T-cell (primary cell): ENCODE measurements at places on chromosomes 12 and 14. TPM values are rescaled to one million over a fixed set of nuclear protein-coding genes. Genes with fewer than 3 reads are reported as not detected.

DNA sequence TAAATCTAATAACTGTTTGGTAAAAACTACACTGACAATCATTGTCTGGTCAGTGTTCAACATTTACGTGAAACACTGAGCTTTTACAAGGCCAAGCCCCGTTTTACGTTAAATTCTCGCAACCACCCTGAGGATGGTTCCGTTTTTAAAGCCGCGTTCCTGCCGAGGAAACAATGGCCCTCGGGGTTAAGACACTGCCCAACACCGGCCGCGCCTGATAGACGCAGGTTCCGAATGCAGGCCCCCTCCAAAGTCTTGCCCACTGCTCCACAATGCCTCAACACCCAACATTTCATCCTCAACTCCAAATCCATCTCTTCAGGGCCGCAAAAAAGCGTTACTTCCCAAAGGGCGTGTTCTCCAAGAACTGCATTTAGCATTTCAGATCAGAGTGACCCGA lies 953 bp upstream of the SNRPF start:
- H3K27me3 ChIP-seq, result no peaks in the 10 kb centered on the region
- H3K27ac ChIP-seq, result no peak overlapping the region
- no peaks in the 10 kb centered on the region for H3K36me3 ChIP-seq
- peaks cover 26% of the 10 kb centered on the region for H3K4me1 ChIP-seq

Gene FOXM1
- total RNA-seq, result 0.82 TPM

GRCh38 chr14:22508662-22509035 lies 80.4 kb downstream of the DAD1 start:
- H3K4me3 ChIP-seq, result peak overlapping the region; percentile 52
- no peak for DNase-seq
- H3K4me1 ChIP-seq, result peaks cover 48% of the 10 kb centered on the region
- no peaks in the 10 kb centered on the region for H3K36me3 ChIP-seq

DNA sequence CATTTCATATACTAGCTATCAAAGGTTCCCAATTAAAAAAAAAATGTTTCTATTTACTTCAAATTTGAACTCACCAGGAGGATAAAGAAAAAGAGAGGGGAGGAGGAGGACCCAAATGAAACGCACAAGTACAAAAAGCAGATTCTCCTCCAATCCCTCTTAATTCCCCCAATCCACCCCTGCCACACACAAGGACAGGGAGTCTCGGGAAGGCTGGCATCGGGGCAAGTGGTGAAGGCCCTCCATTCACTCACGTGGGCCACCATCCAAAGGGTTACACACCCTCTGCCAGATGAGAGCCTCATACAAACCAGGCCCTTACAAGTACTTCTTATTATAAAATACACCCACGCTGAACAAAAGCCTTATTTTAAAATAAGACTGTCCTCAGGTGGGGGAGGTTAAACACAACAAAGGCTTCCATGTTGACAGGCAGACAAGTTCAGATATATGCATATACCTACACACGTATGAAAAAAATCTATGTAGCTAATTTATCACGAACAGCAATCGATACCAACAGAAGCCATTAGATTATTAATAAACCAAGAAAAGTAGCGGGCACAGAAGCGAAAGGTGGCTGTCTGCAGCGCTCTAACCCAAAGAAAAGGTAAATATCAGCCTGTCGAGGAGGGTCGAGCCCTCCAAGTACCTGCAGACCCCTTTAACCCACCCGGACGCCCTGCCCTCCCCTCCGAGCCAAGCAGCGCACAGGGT lies 1.5 kb downstream of the ATP2B1 start:
- H3K27me3 ChIP-seq, result no peaks in the 10 kb centered on the region
- H3K27ac ChIP-seq, result peak overlapping the region; percentile 77
- DNase-seq, result no peak
- H3K4me1 ChIP-seq, result peaks cover 24% of the 10 kb centered on the region
- peak overlapping the region; percentile 82 for H3K4me3 ChIP-seq

GRCh38 chr14:68503186-68503825 lies 289.6 kb downstream of the ZFP36L1 start:
- no peak overlapping the region for H3K27ac ChIP-seq
- no peaks in the 10 kb centered on the region for H3K36me3 ChIP-seq
- peaks cover 45% of the 10 kb centered on the region for H3K4me1 ChIP-seq
- no peaks in the 10 kb centered on the region for H3K27me3 ChIP-seq

GRCh38 chr14:104750056-104750752 lies 2.7 kb upstream of the SIVA1 start:
- no peaks in the 10 kb centered on the region for H3K27me3 ChIP-seq
- H3K36me3 ChIP-seq, result no peaks in the 10 kb centered on the region
- H3K4me3 ChIP-seq, result no peak overlapping the region
- no peak for DNase-seq
- no peak overlapping the region for H3K27ac ChIP-seq
- H3K4me1 ChIP-seq, result peaks cover 35% of the 10 kb centered on the region

DNA sequence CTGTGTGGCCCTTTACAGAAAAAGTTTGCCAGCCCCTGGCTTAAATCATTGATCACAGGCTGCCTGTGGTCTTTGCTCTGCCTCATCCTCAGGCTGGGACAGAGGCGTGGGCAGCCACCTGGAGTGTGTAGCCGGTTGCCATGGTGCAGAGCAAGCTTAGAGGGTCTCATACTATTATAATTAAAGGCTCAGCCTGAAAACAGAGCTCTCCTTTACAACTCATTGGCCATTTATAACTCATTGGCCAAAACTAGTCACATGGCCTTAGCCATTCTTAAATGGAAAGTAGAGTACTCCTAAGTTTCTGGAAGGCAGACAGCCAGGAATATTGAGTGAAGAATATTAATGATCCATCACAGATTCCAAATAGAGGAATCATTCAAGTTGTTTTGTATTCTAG lies 3.0 kb downstream of the HSP90B1 start:
- H3K27me3 ChIP-seq, result no peaks in the 10 kb centered on the region
- H3K27ac ChIP-seq, result no peak overlapping the region
- no peak for DNase-seq
- peaks cover 60% of the 10 kb centered on the region for H3K36me3 ChIP-seq

Gene DAO
- total RNA-seq, result not detected
